ENCODE measurements at places on chromosomes 6 and 20.
A peak's percentile ranks its signal among the peaks of the same experiment; 100 is the strongest.

DNA sequence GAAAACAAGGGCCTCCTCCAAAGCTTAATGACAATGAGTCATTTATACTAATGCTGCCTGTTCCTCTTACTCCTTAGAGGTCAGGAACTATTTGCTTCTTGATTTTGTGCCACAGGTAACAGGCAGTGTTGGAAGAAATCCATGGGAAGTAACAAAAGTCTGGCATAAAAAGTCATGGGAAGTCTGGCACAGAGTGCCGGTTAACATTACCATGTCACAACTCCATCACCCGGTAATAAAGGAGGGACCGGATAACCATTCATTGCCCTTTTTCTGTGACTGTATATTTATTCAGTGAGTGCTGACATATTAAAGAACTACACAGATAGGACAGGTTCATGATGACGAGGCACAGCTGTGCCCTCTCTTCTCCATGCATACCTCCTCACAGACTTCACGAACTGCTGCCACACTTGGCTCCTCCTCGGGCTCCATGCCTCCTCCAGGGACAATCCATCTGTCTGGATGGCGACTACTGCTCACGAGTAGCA, 50.9 kb downstream of the NUDT3 start:
- no peak overlapping the region for H3K27ac ChIP-seq
- no peak overlapping the region for H3K4me3 ChIP-seq
- H3K36me3 ChIP-seq, result peaks cover 9% of the 10 kb centered on the region

GRCh38 chr6:107746461-107747030, 77.6 kb downstream of the SCML4 start:
- no peak for DNase-seq
- H3K27ac ChIP-seq, result no peak overlapping the region
- no peak overlapping the region for H3K4me3 ChIP-seq
- H3K4me1 ChIP-seq, result no peaks in the 10 kb centered on the region

- H3K36me3 ChIP-seq, result no peaks in the 10 kb centered on the region
- no peak overlapping the region for H3K4me3 ChIP-seq
- no peaks in the 10 kb centered on the region for H3K27me3 ChIP-seq
- no peak for DNase-seq
- H3K4me1 ChIP-seq, result peaks cover 18% of the 10 kb centered on the region
Observed at GRCh38 chr20:47999166-47999565, 213.9 kb upstream of the SULF2 start.

DNA sequence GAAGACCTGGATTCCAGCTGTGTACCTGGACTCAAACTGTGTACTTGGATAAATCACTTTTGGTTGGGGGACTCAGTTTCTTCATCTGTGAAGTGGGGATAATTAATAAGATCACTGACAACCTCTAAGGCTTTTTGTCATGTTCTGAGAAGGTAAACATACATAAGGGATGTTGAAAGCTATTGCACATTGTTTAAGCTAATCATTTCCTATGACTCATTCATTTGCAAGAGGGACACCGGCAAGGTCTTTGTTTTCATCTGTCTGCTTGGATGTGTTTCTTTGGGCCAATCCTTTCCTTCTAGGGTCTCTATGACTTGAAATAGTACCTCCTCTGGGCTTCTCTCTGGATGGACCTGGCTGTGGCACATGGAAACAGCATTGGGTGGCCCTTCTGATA, 6.8 kb downstream of the PROKR2 start:
- H3K4me1 ChIP-seq, result no peaks in the 10 kb centered on the region
- no peak for DNase-seq
- peaks cover 5% of the 10 kb centered on the region for H3K36me3 ChIP-seq
- H3K27me3 ChIP-seq, result peaks cover 70% of the 10 kb centered on the region
- H3K4me3 ChIP-seq, result no peak overlapping the region

GRCh38 chr6:163900570-163900969, 486.1 kb downstream of the QKI start:
- no peak for DNase-seq
- H3K27ac ChIP-seq, result peak overlapping the region; percentile 85
- H3K4me3 ChIP-seq, result no peak overlapping the region
- H3K36me3 ChIP-seq, result peaks cover 3% of the 10 kb centered on the region
- peaks cover 33% of the 10 kb centered on the region for H3K4me1 ChIP-seq

DNA sequence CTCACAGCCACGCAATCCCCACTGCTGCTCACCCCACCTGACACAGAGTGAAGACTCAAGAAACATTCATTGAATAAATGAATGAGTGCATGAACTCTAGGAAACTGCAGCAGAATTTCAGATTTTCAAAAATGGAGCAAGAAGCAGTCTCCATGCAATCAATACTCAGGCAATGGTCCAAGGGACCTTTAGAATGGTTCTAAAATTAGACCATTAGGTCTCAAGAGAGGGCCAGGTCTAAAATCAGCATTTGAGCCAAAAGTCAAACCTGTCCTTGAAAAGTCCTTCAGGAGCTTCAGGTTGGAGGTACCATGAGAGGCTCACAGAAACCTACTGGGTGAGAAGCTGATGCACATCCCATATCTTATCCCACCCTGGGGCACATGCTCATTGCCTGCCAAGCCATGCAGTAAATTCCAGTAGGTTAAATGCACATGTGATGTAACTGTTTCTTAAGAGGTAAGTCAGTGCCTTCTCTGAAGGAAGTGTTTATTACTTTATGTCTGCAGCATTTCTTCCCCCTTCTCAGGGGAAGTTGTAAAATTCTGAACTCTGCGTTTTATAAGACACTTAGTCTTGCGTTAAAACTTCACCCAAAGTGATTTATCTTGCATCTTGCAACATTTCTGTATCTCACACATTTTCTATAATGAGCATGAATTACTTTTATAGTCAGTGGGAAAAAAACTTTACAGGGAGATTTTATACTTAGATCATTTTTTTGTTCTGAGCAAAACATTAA, 126.6 kb downstream of the ADAT2 start:
- H3K4me1 ChIP-seq, result no peaks in the 10 kb centered on the region
- H3K4me3 ChIP-seq, result no peak overlapping the region

- no peak for DNase-seq
- H3K4me3 ChIP-seq, result no peak overlapping the region
- peaks cover 30% of the 10 kb centered on the region for H3K4me1 ChIP-seq
- no peaks in the 10 kb centered on the region for H3K36me3 ChIP-seq
Observed at GRCh38 chr20:49165611-49166010, 22.5 kb downstream of the STAU1 start.

- H3K27ac ChIP-seq, result no peak overlapping the region
- no peaks in the 10 kb centered on the region for H3K27me3 ChIP-seq
- no peaks in the 10 kb centered on the region for H3K4me1 ChIP-seq
- H3K4me3 ChIP-seq, result no peak overlapping the region
- DNase-seq, result no peak
- no peaks in the 10 kb centered on the region for H3K36me3 ChIP-seq
Observed at GRCh38 chr6:20236909-20237600, 24.8 kb upstream of the MBOAT1 start.

GRCh38 chr6:26205161-26205624, 118.0 kb downstream of the HFE start:
- H3K27ac ChIP-seq, result no peak overlapping the region
- DNase-seq, result peak; percentile 59
- no peak overlapping the region for H3K4me3 ChIP-seq
- peaks cover 22% of the 10 kb centered on the region for H3K4me1 ChIP-seq
- peaks cover 10% of the 10 kb centered on the region for H3K27me3 ChIP-seq

DNA sequence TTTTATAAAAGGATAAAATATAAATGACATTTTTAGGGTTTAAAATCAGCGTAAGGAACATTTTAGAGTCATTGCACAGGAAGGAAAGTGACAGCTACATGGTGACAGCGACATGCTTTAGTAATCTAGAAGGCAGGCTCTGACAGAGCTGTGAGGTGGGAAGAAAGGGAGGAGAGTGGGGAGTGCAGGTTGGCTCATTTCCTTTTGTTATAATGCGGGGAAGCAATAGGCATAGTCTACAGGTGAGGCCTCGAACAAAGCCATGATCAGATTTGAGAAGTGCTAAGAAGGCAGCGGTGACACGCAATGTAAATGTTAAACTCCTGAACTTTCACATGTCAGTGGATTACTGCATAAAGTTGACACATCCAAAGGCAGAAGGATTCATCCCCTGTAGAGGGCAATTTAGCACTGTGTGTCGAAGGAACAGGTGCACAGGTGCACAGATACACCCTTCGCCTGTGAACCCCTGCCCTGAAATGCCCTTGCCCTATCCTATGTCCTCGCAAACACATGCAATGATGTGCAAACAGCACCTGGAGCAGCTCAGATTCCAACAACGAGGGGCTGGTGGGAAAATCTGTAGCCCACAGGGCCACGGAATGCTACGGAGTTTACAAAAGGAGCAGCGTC, 32.4 kb upstream of the SMOC2 start:
- no peak overlapping the region for H3K4me3 ChIP-seq
- no peaks in the 10 kb centered on the region for H3K36me3 ChIP-seq
- peak overlapping the region; percentile 83 for H3K27ac ChIP-seq
- DNase-seq, result no peak
- H3K4me1 ChIP-seq, result no peaks in the 10 kb centered on the region

DNA sequence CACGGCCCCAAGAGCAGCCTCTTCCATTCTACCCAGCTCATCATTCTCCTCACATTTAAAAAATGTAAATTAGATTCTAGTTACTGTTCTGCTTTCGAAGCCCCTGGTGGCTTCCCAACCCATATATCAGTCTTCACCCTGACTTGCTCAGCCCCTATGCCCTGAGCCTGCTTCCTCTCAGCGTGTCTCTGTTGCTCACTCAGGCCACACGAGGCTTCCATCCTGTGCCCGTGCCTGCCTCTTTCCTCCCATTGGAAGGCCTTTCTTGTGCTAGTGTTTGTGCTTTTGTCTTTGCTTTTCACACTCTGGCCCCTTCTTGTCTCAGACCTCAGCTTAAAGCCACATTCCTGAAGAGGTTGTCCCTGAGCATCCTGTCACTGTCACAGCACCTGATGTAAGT, 78.1 kb downstream of the AFDN start:
- peaks cover 16% of the 10 kb centered on the region for H3K36me3 ChIP-seq
- H3K27ac ChIP-seq, result peak overlapping the region; percentile 47

DNA sequence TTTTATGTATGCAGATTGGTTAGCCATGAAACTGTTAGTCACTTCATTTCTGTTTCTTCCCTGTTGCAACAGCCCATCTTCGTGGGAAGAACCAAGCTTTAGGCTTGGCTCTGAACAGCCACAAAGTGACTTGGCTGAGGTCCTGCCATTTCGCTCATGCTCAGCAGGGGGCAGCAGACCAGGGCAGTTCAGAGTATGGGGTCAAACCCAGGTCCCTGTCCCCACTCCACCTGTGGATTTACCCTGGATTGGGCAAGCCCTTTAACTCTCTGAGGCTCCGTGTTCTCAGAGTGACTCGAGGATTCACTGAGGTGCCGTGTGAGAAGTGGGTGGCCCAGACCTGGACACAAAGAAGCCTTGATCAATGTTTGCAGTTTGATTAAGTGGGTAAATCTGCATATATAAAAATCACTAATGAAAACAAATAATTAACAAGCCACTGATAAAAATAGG, 19.8 kb upstream of the MAP1LC3A start:
- H3K4me1 ChIP-seq, result no peaks in the 10 kb centered on the region
- H3K27ac ChIP-seq, result no peak overlapping the region
- DNase-seq, result peak; percentile 59
